ENCODE measurements at places on chromosomes 3 and 15.

- peak; percentile 12 for DNase-seq
Measured at GRCh38 chr3:16309558-16309957, 44.5 kb downstream of the OXNAD1 start.

GRCh38 chr15:70424937-70425411, 327.3 kb upstream of the TLE3 start:
- peak; percentile 47 for DNase-seq

GRCh38 chr15:40320931-40321371, 2.5 kb upstream of the INAFM2 start:
- no peak for DNase-seq

DNA sequence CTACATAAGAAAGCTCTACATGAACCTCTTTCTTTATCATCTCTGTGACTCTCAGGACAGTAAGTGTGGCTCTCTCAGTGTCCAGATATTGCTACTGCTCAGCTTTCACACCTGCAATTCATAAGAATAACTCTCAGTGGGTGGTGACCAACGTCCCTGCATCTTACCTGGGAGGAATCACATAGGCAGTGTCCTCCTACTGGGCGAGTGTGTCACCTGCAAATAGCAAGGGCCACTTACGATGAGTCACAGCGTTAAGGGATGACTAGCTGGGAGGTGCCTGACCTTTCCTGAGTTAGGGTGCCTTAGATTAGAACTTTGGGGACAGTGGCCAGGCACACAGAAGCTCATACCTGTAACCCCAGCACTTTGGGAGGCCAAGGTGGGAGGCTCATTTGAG, 90.8 kb upstream of the C3orf80 start:
- DNase-seq: no peak

DNA sequence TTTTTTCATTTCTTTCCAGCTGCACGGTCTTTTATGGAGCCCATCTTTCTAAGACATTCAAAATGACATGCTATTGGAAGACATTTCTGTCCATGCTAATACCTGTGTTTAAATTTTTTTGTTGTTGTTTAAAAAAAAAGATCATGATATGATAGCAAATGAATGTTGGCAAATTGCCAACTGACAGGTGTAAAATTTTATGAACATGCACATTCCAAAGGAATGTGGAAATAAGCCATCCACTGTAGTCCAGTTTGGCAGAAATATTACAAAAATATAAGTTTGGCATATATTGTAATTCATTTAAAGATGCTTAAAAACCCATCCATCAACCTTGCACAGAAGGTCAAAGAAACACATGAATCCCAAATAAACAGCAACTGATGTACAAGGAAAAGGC, 75.6 kb upstream of the WNT5A start:
- DNase-seq: no peak

DNA sequence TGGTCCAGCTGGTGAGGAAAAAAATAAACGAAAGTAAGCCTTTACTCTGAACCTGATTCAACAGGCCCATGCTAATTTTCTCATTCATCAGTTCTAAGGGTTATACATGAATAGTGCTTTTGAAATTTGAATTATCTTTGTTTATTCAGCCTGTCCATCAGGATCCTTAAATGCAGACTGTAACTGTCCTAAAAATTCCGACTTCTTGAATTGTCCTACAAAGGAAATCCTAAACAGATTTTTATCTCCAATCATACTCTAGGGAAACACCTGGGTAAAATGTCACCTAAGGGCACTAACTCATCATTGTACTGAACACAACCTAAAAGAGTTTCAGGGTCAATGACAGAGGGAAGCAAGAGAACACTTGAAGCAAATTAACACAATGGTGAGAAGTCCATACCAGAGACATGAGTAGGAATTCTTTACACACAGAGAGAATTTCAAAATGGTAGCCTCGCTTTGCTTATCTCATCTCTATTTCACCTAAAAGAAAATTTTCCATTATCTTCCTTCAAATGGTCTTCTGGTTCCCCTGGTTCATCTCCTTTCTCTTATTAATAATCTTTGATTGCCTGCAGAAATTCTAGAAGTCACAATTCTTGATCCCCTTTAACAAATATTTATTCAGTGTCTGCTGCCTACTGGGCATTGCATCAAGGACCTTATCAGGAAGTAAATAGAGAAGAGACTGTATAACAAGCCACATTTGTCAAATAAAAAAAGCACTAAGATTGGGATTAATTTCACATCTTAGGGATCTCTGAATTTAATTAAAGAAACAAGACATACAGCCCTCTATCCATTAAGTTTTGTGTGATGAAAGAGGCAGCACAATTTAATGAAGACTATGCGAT, 182.7 kb downstream of the MEIS2 start:
- no peak for DNase-seq

Data from HL-60 (cell line).